Central memory CD8-positive, alpha-beta T cell (primary cell): ENCODE measurements at places on chromosomes 7 and 10.

GRCh38 chr7:44068054-44068453, 2.7 kb upstream of the PGAM2 start:
- no peak for DNase-seq
- H3K27me3 ChIP-seq, result no peaks in the 10 kb centered on the region
- H3K27ac ChIP-seq, result no peak overlapping the region
- H3K4me3 ChIP-seq, result no peak overlapping the region

GRCh38 chr7:138924501-138925225, 56.5 kb downstream of the KIAA1549 start:
- H3K27me3 ChIP-seq, result peaks cover 2% of the 10 kb centered on the region
- peak overlapping the region; percentile 20 for H3K27ac ChIP-seq
- no peak for DNase-seq
- no peaks in the 10 kb centered on the region for H3K36me3 ChIP-seq
- H3K4me1 ChIP-seq, result no peaks in the 10 kb centered on the region
- H3K4me3 ChIP-seq, result no peak overlapping the region

DNA sequence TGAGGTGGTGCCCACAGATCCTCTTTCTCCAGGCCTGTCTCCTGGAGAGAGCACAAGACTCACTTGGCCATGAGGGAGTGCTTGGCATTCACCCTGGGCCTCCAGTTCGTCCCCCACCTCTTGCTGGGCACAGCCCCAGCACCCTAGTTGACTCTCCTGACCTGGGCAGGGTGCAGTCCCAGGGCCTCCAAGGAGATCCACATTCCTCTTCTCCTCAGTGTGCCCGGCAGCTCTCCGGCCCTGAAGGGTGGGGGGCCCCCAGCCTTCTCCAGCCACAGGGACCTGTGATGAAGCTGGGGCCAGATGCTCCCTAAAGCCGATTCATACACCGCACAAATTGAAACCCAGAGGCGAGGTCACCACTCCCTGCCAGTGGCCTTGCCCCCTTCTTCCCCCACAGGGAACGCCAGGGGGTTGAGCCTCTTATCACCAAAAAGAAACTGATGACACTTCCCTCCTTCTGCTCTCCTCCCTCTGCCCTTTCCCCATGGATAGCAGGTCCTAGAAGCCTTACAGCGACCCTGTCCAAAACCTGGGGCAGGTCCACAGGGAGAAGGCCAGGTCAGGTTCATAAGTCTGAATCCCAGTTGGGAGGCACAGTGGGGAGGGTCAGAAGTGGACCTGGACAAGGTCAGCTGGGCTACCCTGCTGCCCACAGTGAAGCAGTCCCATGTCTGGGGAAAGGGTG, 3.1 kb downstream of the EN2 start:
- H3K27me3 ChIP-seq, result peaks cover 84% of the 10 kb centered on the region
- peaks cover 18% of the 10 kb centered on the region for H3K4me1 ChIP-seq

DNA sequence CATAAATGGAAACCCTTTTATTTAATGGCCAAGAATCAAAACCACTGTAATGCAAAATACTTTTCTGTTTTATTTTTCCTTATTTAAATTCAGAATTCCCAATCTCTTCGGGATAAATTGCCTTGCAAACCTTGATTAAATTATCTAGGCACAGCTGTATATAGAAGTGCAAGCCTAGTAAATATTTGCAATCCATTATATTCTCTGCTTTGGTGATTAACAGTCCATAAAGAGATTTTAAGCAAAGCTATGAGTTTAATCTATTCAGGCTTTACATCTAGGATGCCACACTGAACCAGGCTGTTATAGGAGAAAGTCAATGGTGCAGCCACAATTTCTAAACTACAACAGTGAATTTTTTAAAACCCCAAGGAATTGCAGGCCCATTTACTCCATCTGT, 43.6 kb upstream of the THSD7A start:
- no peaks in the 10 kb centered on the region for H3K36me3 ChIP-seq
- no peak for DNase-seq
- no peak overlapping the region for H3K4me3 ChIP-seq

- H3K4me3 ChIP-seq, result peak overlapping the region; percentile 74
- peak overlapping the region; percentile 81 for H3K27ac ChIP-seq
- DNase-seq, result no peak
- H3K36me3 ChIP-seq, result peaks cover 4% of the 10 kb centered on the region
- peaks cover 22% of the 10 kb centered on the region for H3K4me1 ChIP-seq
- no peaks in the 10 kb centered on the region for H3K27me3 ChIP-seq
These were observed 15.1 kb upstream of the DENND2A start for GRCh38 chr7:140655511-140656408.

- no peaks in the 10 kb centered on the region for H3K27me3 ChIP-seq
- H3K27ac ChIP-seq, result peak overlapping the region; percentile 60
- peaks cover 37% of the 10 kb centered on the region for H3K4me1 ChIP-seq
- peak overlapping the region; percentile 76 for H3K4me3 ChIP-seq
- H3K36me3 ChIP-seq, result peaks cover 3% of the 10 kb centered on the region
These were observed 6.5 kb downstream of the INPP5A start for GRCh38 chr10:132543916-132544743.

DNA sequence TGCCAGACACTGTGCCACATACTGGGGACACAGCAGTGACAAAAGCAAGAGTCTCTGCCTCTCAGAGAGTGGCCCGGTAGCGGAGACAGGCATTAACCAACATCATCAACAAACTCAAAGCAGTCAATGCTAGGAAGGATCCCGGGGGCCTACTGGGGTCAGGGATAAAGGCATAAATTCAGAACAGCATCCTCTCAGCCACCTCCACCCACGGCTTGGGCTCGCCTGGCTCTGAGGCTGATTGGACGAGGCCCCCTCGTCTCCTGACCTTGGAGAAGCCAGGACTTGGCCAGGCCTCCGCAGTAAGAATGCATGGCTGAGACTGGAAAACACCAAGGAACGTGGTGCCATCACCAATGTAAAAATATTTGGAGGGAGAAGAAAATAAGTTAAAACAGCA, 102.1 kb downstream of the ARHGAP22 start:
- peaks cover 10% of the 10 kb centered on the region for H3K27me3 ChIP-seq
- H3K4me3 ChIP-seq, result no peak overlapping the region
- H3K4me1 ChIP-seq, result no peaks in the 10 kb centered on the region
- DNase-seq, result no peak
- no peak overlapping the region for H3K27ac ChIP-seq

DNA sequence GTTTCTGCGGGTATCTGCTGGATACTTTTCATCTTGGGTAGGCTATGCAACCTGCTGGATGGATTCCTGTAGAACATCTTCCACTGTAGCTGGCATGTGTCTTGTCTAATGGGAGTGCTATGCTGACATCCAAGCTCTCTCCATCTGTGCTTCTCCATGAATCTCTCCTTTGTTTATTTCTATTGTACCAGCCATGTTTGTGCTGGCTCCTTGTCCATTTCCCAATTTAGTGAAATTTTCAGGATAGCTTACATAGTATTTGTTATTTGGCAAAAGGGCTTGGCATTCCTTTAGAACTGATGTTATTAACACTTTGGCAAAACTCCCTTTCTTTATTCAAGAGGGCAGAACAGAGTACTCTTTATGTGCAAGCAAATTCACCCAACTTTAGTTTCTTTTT, 198.0 kb downstream of the CSTF2T start:
- H3K4me1 ChIP-seq, result no peaks in the 10 kb centered on the region
- H3K27ac ChIP-seq, result no peak overlapping the region

GRCh38 chr7:77479536-77480088, 57.5 kb upstream of the PTPN12 start:
- DNase-seq, result no peak
- peaks cover 13% of the 10 kb centered on the region for H3K4me1 ChIP-seq
- H3K4me3 ChIP-seq, result no peak overlapping the region
- H3K27ac ChIP-seq, result no peak overlapping the region
- no peaks in the 10 kb centered on the region for H3K36me3 ChIP-seq
- H3K27me3 ChIP-seq, result peaks cover 6% of the 10 kb centered on the region

GRCh38 chr10:77333610-77334340, 303.8 kb downstream of the KCNMA1 start:
- no peaks in the 10 kb centered on the region for H3K4me1 ChIP-seq
- H3K27me3 ChIP-seq, result peaks cover 8% of the 10 kb centered on the region
- H3K27ac ChIP-seq, result peak overlapping the region; percentile 70
- no peak for DNase-seq
- H3K4me3 ChIP-seq, result no peak overlapping the region

GRCh38 chr10:101388676-101389276, 34.8 kb downstream of the BTRC start:
- peaks cover 16% of the 10 kb centered on the region for H3K4me1 ChIP-seq
- H3K4me3 ChIP-seq, result no peak overlapping the region
- no peaks in the 10 kb centered on the region for H3K36me3 ChIP-seq
- DNase-seq, result no peak
- H3K27ac ChIP-seq, result no peak overlapping the region

DNA sequence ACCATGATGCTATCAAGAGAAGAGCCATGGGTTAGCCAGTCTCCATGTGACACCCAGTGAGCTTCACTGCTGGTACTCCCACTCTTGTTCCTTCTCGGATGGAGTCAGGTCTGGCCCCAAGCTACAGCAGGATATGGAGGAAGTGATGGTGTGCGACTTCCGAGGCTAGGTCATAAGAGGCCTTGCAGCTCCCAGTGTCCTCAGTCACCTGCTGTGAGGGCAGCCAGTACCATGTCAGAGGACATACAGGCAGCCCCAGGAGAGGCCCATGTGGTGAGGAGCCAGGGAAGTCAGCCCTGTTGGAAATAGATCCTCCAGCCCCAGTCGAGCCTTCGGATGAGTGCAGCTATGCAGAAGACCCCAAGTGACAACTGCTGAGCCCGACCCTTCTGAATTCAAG, 237.0 kb downstream of the EBF3 start:
- H3K36me3 ChIP-seq, result peaks cover 2% of the 10 kb centered on the region
- DNase-seq, result no peak
- H3K27me3 ChIP-seq, result no peaks in the 10 kb centered on the region
- H3K4me1 ChIP-seq, result no peaks in the 10 kb centered on the region
- no peak overlapping the region for H3K4me3 ChIP-seq

- H3K27ac ChIP-seq, result no peak overlapping the region
- H3K4me3 ChIP-seq, result no peak overlapping the region
- no peaks in the 10 kb centered on the region for H3K27me3 ChIP-seq
These were observed 71.8 kb downstream of the SKAP2 start for GRCh38 chr7:26792576-26792975.

DNA sequence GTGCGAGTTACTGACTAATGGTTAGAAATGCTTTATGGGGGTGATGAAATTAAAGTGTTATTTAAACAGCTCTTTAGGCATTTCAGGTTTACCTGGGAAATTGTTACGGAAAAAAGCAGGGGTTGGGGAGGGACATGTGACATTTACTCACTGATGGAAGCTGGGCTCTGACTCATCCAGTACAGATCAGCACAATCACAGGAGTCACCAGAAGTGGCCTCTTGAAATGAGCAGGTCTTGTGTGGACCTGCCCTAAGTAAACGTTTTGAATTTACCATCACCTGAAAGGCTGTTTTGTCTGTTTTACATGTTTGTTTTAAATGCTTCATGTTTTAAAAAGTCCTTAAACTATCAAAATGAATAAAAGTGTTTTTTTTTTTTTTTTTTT, 2.3 kb downstream of the GLRX3 start:
- peak overlapping the region; percentile 93 for H3K4me3 ChIP-seq
- no peak overlapping the region for H3K27ac ChIP-seq
- peaks cover 49% of the 10 kb centered on the region for H3K4me1 ChIP-seq
- no peak for DNase-seq

- peaks cover 7% of the 10 kb centered on the region for H3K27me3 ChIP-seq
- H3K36me3 ChIP-seq, result peaks cover 2% of the 10 kb centered on the region
- H3K4me1 ChIP-seq, result no peaks in the 10 kb centered on the region
- H3K4me3 ChIP-seq, result no peak overlapping the region
These were observed 72.4 kb downstream of the ABCC2 start for GRCh38 chr10:99854860-99855259.
